ENCODE measurements at places on chromosomes 2 and 18.

DNA sequence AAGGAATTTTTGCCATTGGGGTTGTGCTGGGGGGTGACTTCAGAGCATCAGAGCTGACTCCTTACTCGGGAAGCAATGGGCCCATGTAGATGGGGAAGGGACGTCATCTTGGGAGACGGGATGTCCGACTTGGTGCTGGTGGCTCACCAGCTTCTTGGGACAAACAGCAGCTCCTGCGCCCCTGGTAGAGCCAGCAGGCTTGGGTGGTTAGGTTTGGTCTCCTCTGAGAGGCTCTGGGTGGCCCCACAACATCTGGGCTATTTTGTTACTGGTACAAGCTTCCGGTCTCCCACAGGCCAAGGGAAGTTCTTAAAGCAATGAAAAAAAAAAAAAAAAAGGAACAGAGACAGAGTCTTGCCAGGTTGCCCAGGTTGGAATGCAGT, 1.8 kb downstream of the NGEF start:
- no peak for DNase-seq

GRCh38 chr2:20479835-20480234, 33.0 kb downstream of the RHOB start:
- DNase-seq, result no peak

DNA sequence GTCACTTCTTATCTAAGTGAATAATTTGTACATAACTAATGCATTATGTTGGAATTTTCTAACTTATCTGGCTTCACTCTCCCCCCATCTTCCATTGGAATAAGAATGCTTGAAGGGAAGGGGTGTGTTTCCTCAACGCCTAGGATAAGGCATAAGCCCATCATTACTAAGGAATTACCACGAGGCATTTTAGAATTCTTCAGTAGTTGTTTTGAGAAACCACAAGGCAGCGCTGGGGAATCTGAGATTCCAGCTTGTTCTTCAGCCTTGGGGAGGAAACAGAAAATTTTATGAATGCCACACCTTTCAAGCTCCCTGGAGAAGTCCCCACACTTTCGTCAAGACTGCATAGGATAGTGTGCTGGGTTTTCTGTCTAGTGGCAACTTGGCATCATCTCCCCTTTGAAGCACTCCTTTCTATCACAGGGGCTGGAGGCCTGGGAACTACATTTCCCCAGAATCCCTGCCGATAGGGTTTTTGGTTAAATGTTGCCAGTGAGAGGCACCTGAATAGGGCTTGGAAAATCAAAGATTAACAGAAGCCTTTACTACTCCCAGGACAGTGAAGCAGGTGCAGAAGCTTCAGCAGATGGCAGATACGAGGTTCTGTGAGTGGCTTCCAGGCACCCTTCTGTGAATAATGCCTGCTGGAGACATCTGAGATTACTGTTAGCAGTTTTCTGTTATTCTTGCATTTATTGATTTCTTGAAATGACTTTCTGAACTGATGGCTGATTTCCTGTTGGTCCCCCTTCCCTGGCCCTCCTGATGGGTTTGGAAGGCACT, 192.7 kb upstream of the REV1 start:
- DNase-seq, result no peak

GRCh38 chr2:176132205-176133171, 3.0 kb downstream of the HOXD8 start:
- no peak for DNase-seq

- DNase-seq, result no peak
These were observed at the start of gene STEAP3 for GRCh38 chr2:119223521-119224390. Gene STEAP3 (plus strand): TSS chr2:119223834. CDS start chr2:119231013, 7,179 bp downstream.

Measured in CD4-positive, alpha-beta T cell treated with Interleukin-21 for 1 hour (primary cell).